ENCODE measurements at places on chromosomes 12 and 14.

GRCh38 chr14:88934351-88934806, 109.9 kb downstream of the TTC8 start:
- DNase-seq, result peak; percentile 48

- no peak for DNase-seq
Observed at GRCh38 chr14:102434647-102435175, 72.0 kb downstream of the TECPR2 start.

DNA sequence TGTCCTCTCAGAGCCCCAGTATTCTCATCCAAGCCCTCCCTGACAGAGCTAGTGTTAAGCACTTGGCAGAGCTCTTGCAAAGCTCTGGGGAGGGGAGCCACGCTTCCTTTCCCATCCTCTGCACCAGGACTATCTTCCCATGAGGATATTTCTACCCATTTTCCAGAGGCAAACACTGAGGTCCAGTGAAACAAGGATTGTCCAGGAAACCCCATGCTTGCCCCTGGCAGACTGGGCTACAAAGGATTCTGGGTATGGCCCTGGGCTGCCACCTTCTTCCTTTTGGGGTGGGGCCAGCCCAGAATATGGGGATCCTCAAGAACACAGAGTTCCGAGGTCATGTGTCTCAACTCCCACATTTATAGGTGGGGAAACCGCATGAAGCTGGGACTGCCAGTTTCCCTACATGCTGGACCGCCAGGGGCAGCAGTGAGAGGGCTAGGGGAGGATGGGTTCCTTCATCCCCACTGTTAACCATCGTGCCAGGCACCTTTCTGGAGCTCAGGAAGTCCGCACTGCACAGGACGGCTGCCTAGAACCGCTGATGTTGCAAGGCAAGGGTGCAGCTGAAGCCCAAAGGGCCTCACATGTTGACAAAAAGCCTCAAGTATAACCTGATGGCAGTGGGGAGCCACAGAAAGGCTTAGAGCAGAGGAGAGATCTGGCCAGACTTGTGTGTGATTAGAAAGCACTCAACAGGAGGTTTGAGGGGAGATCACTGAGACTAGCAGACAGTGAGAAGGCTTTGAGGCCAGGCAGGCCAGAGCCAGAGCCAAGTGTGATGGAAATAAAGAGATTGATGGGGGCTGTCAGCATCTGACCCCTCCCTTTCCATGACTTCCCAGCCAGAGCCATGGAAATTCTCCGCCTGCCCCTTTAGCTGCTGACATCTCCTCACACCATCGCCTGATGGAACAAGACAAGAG, 5.5 kb upstream of the CCDC85C start:
- peak; percentile 43 for DNase-seq

DNA sequence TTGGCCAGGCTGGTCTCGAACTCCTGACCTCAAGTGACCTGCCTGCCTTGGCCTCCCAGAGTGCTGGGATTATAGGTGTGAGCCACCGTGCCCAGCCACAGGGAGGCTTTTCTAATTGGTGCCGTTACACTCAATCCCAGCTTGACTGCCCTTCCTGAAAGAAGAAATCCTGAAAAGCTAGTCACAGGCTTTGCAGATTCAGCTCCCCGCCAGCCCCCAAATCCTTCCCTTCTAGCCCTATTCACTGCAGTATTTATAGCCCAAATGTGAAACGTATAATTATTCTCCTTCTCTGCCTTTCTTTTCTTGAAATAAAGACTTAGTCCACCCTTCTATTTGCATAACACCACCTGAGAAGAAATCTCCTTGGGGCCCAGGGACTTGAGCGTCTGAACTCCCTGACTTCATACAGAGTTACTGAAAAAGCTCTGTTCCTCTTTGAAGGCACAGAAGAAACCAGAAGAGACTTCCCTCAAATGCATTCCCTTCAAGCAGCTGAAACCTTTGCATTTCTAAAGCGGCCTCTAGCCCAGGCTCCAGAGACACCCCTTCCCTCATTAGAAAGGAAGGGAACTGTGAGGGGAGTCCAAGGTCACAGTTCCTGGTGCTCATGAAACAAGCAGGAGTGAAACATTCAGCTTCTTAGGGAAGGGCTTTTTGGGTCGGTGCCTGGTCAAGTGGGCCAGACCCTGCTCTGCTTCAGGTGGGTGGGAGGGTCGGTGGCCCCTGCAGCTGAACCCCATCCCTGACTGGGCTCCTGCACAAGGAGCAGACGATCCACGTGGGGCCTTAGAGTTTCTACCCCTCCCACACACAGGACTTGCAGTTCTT, 42.3 kb upstream of the BATF start:
- DNase-seq, result no peak

DNA sequence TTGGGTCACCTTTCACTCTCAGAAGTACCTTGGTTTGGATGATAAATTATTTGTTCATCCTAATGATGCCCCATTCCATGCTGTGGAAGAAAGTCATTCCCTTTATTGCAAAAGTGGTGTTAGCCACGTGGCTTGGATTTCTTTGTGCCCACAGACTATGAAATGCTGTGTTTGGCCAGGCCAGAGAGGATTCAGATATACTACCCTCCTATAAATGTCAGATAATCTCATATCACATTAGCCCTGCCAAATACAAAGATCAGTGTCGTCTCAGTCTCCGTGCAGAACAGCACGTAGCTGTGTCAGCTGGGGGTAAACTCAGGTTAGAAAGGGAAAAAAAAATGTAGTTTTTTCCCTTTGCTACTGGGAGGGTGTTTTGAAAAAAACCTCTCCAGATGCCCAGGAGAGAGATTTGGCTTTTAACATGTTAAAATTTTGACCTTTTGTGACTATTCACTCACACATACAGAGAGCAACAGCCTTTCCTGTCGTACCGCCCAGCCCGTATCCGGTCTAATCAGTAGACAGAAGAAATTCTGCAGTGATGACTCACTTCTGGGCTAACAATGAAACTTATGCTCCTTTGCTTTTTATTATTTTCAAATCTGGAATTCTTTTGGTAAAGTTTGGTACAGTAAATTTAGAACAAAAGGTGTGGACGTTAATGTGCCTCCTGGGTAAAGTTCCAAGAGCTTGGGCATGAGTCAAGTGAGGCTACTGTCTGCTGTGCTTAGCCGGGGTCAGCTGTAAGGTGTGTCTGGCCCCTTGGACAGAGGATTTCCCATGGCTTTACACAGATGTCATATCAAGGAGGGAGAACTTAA, 8.5 kb upstream of the PTPRB start:
- DNase-seq, result peak; percentile 80

GRCh38 chr14:25090716-25091454, 40.9 kb upstream of the STXBP6 start:
- peak; percentile 56 for DNase-seq

Measured in AG20443 (cell line).